Posterior cingulate gyrus (tissue), 11 donors: ENCODE measurements at places on chromosomes 6 and 20.

- DNase-seq = no peak
Measured at GRCh38 chr20:37789408-37789807, 95.6 kb downstream of the CTNNBL1 start.

DNA sequence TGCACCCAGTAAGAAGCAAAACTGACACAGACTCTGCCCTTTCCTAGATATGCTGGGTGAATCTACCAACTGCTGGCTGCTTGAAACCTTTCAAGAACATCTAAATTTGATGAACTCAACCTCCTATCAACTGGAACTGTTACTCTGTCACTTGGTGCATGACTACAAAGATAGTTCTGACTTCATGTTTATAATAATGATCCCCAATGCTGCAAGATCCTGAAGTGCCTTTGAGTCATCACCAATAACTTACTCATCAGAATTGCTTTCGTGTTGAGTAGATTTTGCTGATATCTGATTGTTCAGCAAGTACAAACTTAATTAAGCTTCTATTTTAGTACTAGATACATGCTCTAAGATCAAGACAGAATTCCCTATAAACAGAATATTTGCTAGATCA is 100.2 kb upstream of the ARMC2 start:
- DNase-seq = no peak

DNA sequence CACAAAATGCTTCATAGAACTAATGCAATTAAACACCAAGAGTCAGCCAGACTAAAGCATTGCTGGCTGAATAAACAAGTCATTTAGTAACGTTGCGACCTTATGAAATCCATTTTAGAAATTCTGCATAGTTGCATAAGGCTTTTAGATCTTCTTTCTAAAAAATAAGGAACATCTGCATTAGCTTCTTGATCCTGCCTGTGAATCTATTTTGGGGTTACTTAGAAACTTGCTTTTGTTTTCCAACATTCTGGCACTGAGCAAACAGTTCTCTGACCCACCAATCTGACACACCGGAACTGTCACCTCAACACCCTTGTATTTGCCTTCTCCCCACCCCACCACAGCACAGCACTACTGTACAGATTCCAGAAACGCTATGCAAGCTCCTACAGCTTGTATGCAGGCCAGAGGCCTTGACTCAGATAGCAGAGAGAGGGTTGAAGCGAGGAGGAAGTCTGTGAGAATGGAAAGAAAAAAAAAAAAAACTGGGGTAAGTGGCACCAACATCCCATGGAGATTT is 55.0 kb downstream of the KIF13A start:
- no peak for DNase-seq

DNA sequence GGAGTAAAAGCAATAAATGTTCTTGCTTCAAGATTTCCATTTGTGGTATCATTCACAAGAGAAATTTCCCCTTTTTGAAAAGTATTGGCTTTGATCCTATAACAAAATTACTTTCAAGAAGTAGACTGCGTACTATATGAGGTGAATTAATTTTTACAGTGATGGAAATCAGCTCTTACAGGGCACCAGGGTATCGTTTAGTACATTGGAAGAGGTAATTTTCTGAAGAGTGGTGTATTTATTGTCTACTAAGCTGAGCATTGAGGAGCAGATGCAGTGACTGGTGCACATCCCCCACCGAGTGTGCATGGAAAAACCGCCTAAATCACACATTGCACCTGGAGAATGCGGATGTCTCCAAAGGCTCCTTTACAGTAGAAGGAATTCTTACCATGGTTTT is 209.5 kb downstream of the SAMD5 start:
- no peak for DNase-seq

- DNase-seq = no peak
Measured at GRCh38 chr6:157521362-157522335, 140.7 kb downstream of the ZDHHC14 start.
